ENCODE measurements at places on chromosomes 6 and 20.

- no peak for DNase-seq
Observed at GRCh38 chr6:76441875-76442274, 369.4 kb upstream of the IMPG1 start.

- DNase-seq = no peak
Observed at GRCh38 chr6:11492464-11493290, 44.9 kb upstream of the TMEM170B start.

DNA sequence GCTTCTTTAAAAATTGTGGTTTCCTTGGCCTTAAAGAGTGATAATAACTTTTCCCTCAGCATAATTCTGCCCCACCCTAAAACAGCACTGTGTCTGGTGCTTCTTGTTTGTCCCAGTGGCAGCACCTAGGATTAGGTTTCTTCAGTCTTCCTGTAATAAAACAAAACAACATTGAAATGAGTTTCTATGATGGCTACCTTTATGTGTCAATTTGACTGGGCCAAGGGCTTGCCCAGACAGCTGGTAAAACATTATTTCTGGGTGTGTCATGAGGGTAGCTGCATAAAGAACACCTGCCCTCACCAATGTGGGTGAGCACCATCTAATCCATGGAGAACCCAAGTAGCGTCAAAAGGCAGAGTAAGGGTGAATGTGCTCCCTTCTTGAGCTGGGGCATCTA, 117.8 kb downstream of the QRSL1 start:
- no peak for DNase-seq

- no peak for DNase-seq
Observed at GRCh38 chr6:12335717-12336116, 45.6 kb downstream of the EDN1 start.

- DNase-seq = no peak
Observed at GRCh38 chr20:50559149-50559548, 49.0 kb downstream of the PTPN1 start.

- no peak for DNase-seq
Observed at GRCh38 chr20:15380770-15381169, 1043.4 kb upstream of the FLRT3 start.

DNA sequence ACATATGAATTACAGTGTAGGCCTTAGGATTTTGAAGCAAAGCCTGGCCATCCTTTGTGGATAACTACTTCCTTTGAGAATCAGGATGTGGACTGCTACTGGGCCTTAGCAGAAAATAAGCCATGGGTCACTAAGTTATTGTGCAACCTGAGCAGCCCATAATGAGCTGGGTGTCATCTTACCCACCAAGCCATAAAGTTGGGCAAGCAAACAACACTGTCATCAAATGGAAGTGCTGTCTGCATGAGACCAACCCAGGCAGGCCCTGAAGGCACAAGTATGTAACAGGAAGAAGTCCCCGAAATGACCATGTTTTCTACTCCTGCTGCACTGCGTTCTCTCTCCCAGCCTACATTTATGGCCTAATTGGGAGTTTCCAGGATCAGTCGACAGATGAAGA, 205.6 kb upstream of the GGTLC1 start:
- no peak for DNase-seq

DNA sequence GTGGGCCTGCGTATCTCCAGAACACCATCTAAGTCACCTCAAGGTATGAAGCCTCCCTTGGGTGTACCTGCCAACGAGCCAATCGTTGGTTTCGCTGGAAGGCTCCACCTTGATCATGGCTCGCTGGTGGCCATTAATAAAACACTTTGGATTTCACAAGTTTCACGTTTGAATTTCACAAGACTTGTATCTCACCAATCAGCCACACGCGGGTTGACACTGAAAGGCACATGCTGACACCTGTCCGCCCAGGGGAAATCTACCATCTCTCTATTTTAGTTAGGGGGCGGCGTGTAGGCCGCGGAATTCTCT, 586 bp upstream of the HMGA1 start:
- peak; percentile 72 for DNase-seq

GRCh38 chr20:32439132-32439829, 81.2 kb downstream of the ASXL1 start:
- no peak for DNase-seq

DNA sequence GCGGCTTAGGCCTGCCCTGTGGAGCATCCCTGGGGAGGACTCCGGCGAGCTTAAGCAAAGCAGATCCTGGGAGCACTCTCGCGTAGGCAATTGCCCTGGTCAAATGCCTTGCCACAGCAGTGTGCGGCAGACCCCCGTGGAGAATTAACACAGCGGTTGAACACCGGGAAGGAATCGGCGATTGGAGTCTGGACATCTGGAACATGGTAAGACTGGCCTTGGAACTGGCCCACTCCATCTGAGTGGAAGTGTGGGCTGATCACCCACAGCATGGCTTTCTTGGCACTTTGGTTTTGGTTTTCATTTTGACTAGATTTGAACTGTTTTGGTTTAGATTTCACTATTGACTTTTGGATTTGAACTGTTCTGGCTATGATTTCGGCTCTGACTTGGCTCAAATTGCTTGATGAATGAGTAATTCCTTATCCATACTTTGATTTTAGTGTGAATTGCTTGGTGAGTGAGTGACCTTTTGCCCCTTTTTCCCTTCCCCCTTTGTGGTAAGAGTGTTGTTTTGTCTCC, 300.7 kb downstream of the RNGTT start:
- DNase-seq = no peak

- no peak for DNase-seq
Observed at GRCh38 chr20:64216036-64216435, 39.5 kb upstream of the PCMTD2 start.

GRCh38 chr6:159268511-159268910, 99.3 kb downstream of the FNDC1 start:
- DNase-seq = no peak

- no peak for DNase-seq
Observed at GRCh38 chr6:84688141-84688873, 76.1 kb downstream of the TBX18 start.

GRCh38 chr20:7627734-7628663, 312.3 kb downstream of the HAO1 start:
- no peak for DNase-seq

GRCh38 chr6:36698196-36698595, 570 bp downstream of the RAB44 start:
- DNase-seq = peak; percentile 51

GRCh38 chr20:10536531-10536930, 101.4 kb downstream of the SLX4IP start:
- peak; percentile 66 for DNase-seq

GRCh38 chr6:28002161-28002560, 45.1 kb downstream of the OR2B6 start:
- no peak for DNase-seq
